ENCODE measurements at places on chromosomes 5 and 9.

- no peak for DNase-seq
Measured at GRCh38 chr9:123645126-123645525, 284.8 kb downstream of the DENND1A start.

- no peak for DNase-seq
Measured at GRCh38 chr9:121302786-121303185, 34.8 kb downstream of the GSN start.

- DNase-seq: no peak
Measured at GRCh38 chr9:112074250-112075008, 100.7 kb downstream of the SUSD1 start.

- no peak for DNase-seq
Measured at GRCh38 chr5:180436275-180436674, 57.9 kb upstream of the CNOT6 start.

GRCh38 chr5:68048516-68048915 lies 167.0 kb upstream of the PIK3R1 start:
- no peak for DNase-seq

GRCh38 chr5:92268343-92268742 lies 885.2 kb upstream of the ARRDC3 start:
- DNase-seq: no peak

GRCh38 chr9:93304574-93305496 lies 120.9 kb downstream of the WNK2 start:
- no peak for DNase-seq

DNA sequence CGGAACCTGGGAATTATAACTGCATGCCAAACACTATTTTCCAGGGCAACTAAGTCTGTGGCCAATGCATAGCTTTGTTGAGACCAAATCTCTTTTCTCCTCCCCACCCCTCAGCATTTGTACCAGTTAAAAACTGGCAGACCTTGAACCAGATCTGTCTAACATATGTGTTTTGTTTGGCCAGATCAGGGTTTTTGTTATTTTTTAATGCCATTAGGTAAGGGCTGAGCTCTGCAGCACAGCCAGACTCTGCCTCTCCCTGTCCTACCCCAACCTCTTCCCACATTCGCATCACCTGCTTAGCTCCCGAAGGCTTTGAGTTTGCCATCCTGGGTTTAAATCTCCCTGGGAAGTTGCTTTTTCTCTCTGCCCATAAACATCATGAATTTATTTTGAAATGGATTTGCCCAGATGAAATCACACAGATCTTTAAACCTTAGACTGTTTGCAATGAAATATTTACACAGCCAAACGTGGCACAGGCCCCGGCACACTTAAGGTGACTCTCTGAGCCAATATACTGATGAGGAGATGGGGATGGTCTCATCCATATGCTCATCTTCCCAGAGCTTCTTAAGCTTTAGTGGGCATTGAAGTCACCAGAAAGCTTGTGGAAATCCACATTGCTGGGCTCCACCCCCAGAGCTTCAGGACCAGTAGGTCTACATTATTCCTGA lies 54.0 kb upstream of the ALDH1B1 start:
- no peak for DNase-seq

DNA sequence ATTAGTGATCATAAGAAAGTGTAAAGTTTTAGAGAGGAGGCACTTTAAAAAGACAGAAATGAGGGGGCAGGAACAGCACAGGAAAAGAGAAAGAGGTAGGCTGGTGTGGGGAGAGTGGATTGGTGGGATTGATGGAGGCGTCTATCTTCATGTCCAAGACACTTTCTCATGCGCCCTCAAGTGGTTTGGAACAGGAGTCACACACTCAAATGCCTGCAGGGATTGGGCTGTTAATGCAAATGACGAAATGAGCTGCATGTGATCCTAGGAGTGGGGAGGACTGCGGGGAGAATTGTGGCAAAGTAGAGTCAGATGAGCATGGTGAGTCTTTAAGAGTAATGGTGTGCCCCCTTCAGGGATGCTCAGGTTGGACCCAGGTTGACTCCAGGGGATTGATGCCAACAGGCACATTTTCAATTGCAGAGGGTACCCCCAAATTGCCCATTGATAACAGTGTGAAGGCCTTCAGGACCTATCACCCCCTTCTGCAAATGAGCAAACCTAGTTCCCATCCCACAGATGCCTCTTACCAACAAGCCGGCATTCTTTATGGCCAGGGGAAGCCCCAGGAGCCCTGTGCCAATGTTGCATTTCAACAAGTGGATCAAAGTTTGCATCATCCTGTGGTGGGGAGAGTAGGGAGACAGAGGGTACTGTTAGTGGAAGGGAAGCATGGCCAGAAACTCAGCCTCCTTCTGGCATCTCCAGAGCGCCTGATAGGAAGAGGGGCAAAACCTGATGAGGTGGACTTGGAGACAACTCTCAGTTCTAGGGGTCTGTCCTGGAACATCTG lies 5.3 kb downstream of the SLC36A3 start:
- no peak for DNase-seq

- no peak for DNase-seq
Measured at GRCh38 chr9:75121914-75122558, 33.7 kb downstream of the OSTF1 start.

DNA sequence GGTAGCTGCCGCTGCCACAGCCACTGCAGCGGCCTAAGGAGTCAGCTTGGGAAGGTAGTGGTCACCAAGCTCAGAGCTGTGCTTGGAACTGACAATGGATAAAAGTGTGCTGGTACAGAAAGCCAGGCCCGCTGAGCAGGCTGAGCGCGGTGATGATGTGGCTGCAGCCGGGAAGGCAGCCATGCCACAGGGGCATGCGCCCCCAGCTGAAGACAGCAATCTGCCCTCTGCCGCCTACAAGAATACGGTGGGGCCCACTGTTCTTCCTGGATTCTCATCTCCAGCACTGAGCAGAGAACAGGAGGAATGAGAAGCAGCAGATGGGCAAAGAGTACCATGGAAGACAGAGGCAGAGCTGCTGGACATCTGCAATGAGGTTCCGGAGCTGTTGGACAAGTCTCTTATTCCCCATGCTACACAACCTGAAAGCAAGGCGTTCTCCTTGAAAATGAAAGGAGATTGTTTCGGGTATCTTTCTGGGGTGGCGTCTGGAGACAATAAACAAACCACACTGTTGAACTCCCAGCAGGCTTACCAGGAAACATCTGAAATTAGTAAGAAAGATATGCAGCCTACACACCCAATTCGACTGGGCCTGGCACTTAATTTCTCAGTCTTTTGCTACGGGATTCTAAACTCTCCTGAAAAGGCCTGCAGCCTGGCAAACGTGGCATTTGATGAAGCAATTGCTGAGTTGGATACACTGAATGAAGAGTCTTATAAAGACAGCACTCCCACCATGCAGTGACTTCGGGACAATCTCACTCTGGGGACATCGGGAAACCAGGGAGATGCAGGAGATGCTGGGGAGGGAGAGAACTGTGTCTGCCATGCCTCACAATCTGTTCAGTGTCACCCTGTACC lies 22.8 kb upstream of the ANKRD18A start:
- DNase-seq: no peak

GRCh38 chr5:129228577-129228976 lies 134.0 kb downstream of the ISOC1 start:
- no peak for DNase-seq

DNA sequence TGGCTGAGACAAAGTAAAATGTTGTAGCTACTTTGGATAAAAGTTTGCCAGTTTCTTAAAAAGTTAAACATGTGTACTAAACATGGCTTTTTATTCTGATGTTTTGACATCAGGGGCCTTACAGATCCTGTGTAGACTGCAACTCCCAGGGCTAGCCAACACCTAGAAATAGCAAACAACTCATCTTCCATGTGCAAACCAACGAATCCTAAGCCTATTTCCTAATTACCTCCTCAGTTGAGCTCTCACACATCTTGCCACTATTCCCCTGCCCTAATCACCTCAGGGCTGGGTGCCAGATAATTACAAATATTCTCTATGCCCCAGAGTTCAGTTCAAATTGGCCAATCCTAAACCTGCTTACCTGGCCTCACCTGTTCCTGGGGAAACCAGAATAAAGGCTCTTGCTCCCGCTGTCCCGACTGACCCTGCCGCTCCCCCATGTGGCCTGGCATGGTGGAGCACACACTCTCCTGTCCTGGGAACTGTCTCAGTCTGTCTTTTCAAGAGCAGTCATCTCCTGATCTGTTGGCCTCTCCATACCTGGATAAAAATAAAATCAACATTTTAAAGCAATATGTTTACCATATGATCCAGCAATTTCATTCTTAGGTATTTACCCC lies 37.1 kb upstream of the FAM169A start:
- DNase-seq: no peak

GRCh38 chr9:17013010-17013409 lies 121.8 kb upstream of the CNTLN start:
- no peak for DNase-seq

GRCh38 chr5:176619203-176619568 lies 9.2 kb upstream of the GPRIN1 start:
- no peak for DNase-seq

- no peak for DNase-seq
Measured at GRCh38 chr5:78659714-78660113, 11.1 kb upstream of the LHFPL2 start.

GRCh38 chr5:72604798-72605154 lies 97.6 kb upstream of the ZNF366 start:
- DNase-seq: no peak

DNA sequence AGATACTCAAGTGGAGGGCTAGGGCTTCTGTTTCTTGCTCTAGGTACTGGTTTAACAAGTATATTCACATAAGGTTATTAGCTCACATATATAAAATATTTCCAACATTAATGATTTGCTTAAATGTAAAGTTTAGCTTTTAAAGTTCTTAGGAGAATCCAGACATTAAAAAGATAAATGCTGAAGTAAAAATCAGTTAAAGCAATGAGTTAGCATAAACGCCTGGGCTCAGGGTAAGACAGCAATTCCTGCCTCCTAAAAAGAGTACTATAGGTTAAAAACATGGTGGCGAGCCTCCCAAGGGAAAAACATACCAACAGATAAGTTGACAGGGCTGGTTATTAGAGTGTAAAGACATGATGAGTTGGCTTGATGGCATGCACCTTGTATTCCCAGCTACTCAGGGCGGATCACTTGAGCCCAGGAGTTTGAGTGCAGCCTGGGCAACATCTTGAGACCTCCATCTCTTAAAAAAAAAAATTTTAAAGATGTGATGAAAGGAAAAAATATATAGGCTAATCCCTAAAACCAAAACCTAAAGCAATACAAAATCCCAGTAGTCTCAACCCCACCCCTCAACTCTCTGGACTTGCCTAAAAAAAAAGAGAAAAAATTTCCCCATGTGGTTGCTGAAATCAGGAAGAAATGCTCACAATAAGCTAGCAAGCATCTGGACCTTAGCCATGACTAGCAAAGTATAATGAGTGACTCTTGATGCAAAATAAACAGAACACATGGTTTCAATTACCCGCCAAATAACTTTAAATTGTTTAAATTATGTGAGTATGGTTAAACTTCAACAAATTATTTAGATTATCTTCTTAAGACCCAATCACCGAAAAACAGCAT lies 3.6 kb downstream of the GOLPH3 start:
- no peak for DNase-seq

DNA sequence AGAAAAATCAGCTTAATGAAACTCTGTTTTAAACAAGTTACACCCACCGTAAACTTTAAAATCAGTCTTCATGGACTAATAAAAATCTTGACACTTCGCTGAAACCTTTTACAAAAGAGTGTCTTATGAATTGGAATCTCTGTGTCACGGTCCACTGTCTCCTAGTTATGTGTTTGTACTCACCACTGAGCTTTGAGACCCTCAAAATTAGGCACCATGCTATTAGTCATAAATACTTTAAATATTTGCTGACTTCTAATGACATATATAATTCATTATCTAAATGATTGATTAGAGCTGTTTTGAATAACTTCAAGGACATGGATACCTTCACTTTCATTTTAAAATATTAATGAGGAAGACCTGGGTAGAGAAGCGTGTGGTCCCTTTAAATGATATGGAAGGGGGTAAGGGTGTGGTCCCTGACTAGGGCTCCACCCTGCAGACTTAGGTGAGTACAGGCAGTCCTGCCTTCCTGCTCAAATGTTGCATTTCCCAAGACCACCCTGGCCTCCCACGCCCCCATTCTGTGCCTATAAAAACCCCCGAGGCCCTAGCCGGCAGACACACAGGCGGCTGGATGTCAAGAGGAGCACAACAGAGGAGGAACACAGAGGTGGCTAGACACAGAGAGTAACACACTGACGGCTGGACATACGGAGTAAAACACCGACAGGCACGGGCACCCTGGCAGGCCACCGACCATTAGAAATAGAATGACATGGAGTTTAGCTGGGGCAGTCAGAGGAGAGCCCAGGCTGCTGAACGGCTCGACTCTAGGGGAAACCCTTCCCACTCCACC lies 179.0 kb upstream of the CDH9 start:
- no peak for DNase-seq

DNA sequence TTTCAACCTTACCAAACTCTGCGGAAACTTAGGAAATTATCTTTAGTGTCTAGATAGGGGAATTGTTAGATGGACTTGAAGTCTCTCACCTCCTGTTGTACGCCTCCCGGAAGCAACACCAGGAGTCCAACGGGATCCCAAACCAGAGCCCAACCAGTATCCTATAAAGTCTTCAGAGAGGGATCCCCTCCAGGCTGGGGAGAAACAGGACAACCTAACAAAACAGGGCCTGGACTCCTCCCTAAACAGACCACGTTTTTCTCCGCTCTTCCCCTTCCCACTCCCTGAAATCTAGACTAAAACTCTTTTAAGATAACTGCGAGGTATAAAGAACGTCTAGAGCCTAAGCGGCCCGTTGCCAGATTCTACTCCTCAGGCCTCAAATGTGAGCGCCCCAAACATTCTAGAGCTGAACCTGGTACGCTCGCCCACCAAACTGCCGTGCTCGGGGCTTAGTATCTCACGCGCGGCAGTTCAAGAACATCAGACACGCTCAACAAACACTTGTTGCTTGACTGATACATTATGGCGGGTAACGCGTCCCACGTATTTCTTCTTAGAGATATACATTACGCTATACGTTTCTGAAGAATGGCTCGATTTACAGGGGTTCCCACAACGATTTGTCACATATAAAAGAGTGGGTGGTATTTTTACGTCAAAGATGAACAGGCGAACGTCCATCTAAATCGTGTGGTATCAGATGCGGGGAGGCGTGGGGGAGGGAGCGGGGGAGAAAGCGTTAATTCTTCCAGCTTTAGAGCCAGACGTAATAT lies 663 bp upstream of the SMIM27 start:
- DNase-seq: no peak

DNA sequence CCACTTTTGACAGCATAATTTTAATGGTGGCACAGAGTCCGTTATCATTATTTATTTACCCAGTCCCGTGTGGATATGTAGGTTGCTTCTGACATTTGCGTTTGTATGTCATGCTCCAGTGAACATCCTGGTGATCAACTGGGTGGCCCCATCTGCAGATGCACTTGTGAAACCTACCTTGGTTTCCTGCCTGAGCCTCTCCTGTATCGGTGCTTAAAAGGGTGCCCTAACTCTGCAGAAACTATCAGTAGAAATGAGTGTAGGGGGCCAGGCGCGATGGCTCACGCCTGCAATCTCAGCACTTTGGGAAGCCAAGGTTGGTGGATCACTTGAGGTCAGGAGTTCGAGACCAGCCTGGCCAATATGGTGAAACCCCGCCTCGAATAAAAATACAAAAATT lies 92.1 kb upstream of the IER5L start:
- DNase-seq: no peak
